ENCODE measurements at places on chromosomes 4 and X. TPM values are rescaled to one million over a fixed set of nuclear protein-coding genes. Genes with fewer than 3 reads are reported as not detected.
A peak's percentile ranks its signal among the peaks of the same experiment; 100 is the strongest.

- no peaks in the 10 kb centered on the region for H3K36me3 ChIP-seq
- H3K4me1 ChIP-seq = peaks cover 31% of the 10 kb centered on the region
- H3K4me3 ChIP-seq = peak overlapping the region; percentile 94
- DNase-seq = peak; percentile 47
Measured at GRCh38 chr4:25863347-25863784, 578 bp upstream of the SEL1L3 start.

- no peaks in the 10 kb centered on the region for H3K4me1 ChIP-seq
- no peak overlapping the region for H3K4me3 ChIP-seq
- peak; percentile 54 for DNase-seq
- H3K36me3 ChIP-seq = no peaks in the 10 kb centered on the region
- H3K27ac ChIP-seq = no peak overlapping the region
- H3K27me3 ChIP-seq = no peaks in the 10 kb centered on the region
Measured at GRCh38 chrX:15143050-15143824, 126.6 kb downstream of the ASB9 start.

DNA sequence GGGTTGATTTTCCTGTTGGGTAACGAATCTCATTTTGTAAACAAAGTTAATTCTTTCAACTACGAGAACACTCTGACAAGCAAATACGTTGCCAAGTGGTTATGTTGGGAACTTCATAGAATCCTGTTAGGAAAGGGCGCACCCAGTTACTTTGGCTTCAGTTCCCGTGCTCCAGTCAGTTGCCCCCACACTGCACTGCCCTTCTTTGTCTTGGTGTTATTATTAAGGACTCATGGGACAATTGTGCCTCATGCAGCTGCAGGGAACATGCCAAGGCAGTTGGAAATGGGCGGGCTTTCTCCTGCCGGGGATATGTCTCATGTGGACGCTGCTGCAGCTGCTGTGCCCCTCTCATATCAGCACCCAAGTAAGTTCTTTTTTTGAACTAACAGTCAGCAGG is 28.9 kb downstream of the OFD1 start:
- H3K36me3 ChIP-seq = peaks cover 10% of the 10 kb centered on the region
- no peaks in the 10 kb centered on the region for H3K27me3 ChIP-seq
- H3K27ac ChIP-seq = peak overlapping the region; percentile 79
- peaks cover 28% of the 10 kb centered on the region for H3K4me1 ChIP-seq
- peak; percentile 25 for DNase-seq
- no peak overlapping the region for H3K4me3 ChIP-seq

DNA sequence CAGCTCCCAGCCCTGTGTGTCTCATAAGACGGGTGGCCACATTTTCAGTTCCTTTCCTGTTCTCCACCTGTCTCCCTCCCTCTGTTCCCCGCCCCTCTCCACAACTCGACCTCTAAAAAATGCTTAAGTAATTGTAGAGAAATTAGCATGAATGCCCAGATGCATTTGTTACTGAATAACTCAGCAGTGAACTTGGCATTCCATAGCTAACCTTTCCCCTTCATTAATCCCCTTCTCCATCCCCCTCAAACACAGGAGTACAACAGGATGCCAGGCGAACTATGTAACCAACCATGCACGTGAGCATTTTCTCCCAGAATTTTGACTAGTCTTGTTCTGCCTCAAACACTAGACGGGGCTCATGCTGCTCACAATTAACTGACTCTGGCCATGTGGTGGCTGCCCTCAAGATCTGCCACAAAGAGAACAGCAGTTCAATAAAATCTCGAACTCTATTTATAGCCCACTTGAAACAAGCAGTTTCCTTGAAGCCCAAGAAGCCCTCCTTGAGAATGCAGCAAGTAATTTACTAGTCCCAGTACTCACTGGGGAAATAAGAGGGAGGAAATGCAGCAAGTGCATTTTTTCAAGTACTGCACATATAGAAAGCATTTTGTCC is 351.2 kb downstream of the ARHGAP24 start:
- DNase-seq = peak; percentile 58
- peaks cover 25% of the 10 kb centered on the region for H3K4me1 ChIP-seq
- no peak overlapping the region for H3K4me3 ChIP-seq
- H3K27me3 ChIP-seq = no peaks in the 10 kb centered on the region
- no peak overlapping the region for H3K27ac ChIP-seq
- H3K36me3 ChIP-seq = no peaks in the 10 kb centered on the region

Gene CT45A1
- total RNA-seq = not detected

Gene TMPRSS11D
- total RNA-seq = not detected

Gene TMEM156
- not detected for total RNA-seq

Gene TMEM47
- total RNA-seq = 85.2 TPM
